ENCODE measurements at places on chromosomes 16 and 17. TPM values are rescaled to one million over a fixed set of nuclear protein-coding genes. Genes with fewer than 3 reads are reported as not detected.

The TPSD1 gene
- not detected for total RNA-seq

DNA sequence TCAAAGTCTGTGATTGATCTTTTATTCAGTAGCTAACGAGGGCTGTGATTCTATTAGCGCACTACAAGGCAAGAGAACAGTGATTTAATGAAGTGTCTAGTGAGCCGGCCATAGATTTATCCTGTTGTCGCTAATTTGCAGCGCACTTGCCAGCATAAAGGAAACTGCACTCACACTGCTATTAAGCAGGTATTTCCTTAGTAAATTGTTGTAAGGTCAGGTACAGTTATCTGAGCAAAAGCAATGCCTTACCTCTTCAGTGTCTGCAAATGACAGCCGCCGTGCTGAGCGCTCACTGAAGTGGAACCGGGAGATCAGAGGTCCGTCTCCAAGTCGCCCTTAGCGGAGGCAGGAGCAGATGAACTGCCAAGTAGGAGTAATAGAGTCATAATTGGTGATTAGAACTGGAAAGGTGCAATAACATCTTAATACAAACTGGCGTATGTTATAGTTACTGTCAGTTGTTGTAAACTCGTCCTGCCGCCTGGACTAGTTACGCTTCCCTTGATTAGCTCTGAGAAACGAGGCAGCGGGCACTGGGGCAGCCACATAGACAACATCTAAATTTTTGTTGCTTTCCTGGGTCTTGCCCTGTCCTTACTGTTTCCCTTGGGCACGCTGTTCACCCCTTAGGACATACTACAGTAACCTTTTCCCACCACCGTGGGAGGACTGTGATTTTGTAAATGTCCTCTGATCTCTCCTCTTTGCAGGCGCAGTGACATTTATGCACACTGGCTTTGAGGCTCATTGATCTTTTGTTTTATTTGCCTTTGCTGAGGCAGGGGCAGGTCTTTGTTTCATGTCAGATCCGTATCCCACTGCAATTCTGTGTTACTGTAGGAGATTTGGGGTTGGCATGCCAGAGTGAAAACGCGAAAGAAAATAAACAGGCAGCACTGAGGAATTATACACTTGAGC, 363.1 kb downstream of the WWOX start:
- DNase-seq: no peak

DNA sequence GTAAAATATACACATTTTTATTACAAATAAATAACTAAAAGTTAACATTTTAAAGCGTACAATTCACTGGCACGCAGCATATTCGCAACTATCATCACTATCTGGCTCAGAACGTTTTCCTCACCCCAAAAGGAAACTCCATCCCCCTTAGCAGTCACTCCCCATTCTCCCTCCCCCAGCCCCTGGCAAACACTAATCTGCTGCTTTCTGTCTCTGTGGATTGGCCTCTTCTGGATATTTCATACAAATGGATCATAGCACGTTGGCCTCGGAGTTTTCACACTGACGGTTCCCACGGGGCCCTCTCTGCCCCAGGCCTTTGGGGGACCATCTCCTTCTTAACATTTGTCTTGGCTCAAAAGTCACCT, 64.6 kb downstream of the RTN4RL1 start:
- no peak for DNase-seq

DNA sequence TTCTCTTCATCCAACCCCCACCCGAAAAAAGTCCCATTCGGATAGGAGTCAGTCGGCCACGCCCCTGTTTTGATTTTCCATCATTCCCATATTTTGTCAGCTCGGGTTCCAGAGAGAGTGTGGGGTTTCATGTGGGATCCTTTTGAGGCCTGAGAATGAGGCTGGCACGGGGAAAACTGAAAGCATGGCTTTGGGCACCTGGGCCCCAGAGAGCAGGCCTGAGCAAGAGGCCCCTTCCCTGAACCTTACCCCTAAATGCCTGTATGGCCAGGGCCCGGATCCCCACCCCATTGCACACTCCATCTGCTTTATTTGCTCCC, 4.6 kb upstream of the HOXB4 start:
- DNase-seq: no peak

DNA sequence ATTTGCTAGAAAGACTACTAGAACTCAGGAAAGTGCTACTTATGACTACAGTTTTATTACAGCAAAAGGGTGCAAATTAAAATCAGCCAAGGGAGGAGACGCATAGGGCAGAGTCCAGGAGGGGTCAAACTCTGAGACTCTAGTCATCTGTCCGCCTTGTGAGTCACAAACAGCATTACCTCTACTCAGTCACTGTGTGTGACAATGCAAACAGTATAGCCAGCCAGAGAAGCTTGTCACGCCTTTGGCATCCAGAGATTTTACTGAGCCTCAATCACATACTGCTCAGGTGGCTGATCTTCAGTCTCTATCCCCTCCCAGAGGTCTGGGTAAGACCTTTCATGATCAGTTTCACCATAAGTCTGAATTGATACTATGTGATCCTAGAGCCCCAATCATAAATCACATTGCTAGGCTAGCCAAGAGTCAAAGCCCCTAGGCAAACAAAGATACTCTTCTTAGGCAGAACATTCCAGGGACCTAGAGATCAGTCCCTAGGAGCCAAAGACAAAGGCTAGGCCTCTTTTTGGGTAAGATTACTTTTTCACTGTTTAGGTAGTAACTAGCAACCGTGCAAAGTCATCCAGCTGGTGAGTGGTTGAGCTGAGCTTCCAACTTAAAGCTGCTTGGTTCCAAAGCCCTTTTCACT, 48.8 kb upstream of the CLEC19A start:
- no peak for DNase-seq
